AG09319 (cell line): ENCODE measurements at places on chromosomes 5 and 9.
A peak's percentile ranks its signal among the peaks of the same experiment; 100 is the strongest.

DNA sequence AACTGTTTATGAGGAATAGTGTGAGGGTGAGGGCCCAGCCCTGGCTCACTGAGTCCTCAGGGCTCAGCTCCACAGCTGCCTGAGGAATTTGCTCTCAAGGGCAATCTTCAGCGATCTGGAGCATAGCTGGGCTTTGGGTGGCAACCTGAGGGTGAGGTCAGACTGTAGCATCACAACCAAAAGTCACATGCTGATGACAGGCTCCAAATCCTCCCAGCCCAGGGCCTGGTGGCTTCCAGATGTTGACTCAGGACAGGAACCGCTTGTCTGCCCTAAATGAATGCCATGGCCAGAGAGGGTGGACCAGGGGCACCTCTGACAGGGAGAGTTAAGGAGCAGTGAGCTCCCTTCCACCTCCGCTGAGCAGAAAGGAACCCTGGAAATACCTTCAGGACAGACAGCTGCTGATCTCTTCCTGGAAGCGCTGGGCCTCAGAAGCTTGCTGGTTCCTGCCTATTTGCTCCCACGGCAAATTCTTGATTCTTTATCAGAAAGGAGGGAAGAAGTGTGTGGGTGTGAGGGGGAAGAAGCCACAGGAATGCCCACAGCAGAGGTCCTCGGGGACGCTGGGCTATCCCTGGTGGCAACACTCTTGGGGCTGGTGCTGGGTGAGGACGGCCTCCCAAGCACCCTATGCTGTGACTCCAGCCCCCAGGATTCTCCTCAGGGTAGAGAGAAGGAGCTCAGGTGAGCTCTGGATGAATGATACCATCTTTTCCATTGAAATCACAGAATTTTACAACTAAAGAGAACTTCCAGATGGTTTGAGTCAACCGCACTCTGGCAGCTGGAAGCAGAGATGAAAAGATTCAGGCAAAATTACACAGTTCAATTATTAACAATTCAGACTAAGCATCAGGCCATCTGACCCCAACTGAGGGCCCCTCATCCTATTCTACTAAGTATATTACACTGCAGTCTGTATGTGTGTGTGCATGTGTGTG is 13.8 kb upstream of the CTSL start:
- DNase-seq = peak; percentile 49

GRCh38 chr5:76682387-76682786 is 33.5 kb upstream of the F2R start:
- DNase-seq = no peak

- no peak for DNase-seq
Measured at GRCh38 chr9:104882086-104882485, 45.9 kb downstream of the ABCA1 start.

DNA sequence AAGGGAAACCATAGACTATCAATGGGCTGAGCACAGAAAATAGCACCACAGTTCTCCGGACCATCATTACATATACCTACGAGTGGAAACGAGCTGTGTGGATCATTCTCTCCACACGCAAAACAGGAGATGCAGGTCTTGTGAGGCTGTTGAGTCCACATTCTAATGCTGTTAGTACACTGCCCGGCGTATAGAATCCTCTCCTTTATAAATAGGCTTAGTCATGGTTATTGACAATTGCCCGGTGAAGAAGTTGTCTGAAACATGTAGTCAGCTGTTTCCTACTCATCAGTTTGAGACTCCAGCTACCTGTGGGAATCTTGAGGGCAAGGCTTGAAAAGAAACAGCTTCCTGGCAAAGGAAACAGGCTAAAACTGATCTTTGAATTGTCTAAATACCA is 602.0 kb upstream of the EDIL3 start:
- DNase-seq = no peak

- peak; percentile 24 for DNase-seq
Measured at GRCh38 chr5:145660897-145661640, 174.1 kb downstream of the PRELID2 start.

DNA sequence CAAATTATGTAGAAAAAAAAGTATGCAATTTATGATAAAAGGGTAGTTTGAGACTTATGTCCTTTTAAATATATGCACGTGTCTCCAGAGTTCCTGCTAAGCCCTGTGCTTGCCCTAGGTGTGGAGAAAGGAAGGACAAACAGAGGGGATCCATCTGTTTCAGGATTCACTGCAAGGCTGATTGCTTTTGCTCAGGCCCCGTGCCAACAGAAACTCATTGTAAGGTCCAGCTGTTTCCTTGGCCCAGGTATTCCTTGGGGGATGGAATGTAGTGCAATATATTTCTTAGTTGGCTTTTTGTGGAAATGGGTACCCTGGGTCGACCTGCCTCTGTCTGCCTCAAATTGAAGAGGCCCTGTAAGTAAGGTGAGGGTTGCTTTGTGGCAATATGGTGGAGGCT is 268.6 kb upstream of the CLINT1 start:
- DNase-seq = no peak

DNA sequence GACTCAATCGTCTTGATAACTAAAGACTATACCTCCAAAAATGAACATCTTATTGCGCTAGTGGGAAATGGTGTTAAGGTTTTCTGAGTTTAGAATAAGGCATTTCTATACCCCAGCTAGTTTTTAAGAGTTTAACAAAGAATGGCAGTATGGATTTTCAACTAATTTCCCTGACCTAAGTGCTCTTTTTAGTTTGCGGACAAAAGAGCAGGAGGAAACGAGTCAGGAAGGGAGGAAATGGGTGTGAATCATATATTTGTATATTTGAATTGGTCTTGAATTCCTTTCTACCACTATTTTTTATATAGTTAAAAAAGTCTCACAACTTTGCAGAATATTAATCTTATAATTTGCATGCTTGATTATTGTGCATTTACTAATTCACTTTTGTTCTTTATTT is 516.3 kb upstream of the ZNF608 start:
- DNase-seq = no peak

- no peak for DNase-seq
Measured at GRCh38 chr5:154993461-154993860, 20.1 kb upstream of the KIF4B start.

DNA sequence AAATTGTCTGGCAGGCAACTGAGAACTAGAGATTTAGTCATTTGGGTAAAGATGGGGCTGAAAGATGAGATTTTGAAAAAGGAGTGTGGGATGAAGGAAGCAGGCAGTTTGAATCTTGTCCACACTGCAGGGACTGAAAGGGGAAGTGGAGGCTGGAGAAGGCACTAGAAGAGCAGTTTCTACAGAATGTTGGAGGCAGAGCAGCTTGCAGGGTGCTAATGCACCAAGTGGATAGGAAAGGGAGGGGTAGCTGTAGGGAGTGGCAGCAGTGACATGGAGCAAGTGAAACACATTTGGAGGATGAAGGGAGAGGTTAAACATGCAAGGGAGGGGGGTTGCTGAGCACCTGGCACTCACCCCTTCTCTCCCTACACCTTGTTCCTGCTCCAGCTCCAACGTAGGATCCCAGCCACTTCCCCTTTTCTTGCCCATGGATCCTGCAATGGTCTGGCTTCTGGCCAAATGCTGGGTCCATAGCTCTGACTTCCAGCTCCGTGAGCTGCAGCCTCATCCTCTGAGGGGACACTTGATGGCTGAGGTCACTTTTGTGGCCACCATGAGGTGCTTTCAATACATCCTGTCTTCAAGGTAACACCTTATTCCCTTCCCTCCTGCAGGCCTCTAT is 30.0 kb upstream of the FGD3 start:
- no peak for DNase-seq

DNA sequence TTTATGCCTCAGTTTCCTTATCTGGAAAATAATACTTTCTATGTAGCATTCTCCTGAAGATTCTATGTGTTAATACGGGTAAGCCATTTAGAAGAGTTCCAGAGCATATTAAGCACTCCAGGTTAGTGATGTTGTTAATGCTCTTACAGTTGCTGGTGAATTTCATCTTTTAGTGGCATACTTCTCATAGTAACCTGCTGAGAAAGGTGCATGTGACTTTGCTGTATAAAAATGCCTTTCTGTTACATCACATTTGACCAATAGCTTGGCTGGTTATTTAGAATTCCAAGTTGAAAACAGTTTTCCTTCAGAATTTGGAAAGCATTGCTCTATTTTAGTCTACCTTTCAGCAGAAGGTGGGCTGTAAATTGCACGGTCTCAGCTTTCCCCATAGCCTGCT is 27.2 kb downstream of the GCNT1 start:
- DNase-seq = no peak

DNA sequence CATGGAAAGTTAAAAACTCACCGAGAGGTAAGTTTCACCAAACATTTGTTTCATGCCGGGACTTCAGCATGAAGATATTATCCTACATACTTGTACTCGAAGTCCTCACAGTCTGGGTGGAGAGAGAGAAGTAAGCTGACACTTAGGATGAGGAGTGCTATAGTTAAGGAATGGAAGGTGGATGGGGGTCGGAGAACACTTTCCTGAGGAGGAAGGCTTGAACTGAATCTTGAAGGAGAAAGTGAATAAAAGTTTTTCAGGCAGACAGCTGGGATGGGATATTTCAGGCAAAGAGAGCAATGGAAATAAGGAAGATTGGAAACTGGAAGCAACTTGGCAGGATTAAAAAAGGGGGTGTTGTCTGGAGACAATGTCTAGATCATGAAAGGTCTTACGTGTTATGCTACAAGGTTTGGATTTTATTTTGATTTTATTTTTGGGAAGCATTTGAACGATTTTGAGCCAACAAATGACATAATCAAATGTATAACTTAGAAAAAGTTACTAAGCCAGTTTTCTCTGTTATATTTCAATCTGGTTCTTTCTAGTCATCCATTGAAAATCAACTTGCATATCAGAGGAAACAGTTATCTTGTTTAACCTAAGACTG is 167.1 kb downstream of the PAM start:
- DNase-seq = no peak

- DNase-seq = no peak
Measured at GRCh38 chr5:89706731-89707130, 702.8 kb downstream of the CETN3 start.

DNA sequence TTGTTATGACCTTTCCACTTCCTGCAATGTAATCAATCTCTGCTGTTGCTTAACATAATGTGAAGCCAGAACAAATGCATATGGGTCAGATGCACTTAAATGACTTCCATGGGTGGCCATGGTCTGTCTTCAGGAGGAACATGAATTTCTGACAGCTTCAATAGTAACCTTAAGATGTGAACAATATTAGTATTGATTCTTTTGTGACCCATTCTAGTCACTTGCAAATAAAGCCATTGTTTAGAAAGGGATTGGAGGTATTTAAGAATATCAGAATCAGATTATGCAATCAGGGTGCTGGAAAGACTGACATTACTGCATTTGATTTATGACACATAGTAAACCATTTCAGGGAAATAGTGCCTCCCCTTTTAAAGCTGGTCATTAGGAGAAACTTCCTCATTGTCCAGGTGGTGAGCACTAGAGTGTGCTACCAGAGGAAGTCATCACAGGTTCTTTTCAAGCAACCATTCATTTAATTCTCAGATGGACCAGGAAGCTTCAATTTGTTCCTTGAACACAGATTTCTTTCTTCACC is 32.1 kb downstream of the GRIN3A start:
- DNase-seq = no peak

DNA sequence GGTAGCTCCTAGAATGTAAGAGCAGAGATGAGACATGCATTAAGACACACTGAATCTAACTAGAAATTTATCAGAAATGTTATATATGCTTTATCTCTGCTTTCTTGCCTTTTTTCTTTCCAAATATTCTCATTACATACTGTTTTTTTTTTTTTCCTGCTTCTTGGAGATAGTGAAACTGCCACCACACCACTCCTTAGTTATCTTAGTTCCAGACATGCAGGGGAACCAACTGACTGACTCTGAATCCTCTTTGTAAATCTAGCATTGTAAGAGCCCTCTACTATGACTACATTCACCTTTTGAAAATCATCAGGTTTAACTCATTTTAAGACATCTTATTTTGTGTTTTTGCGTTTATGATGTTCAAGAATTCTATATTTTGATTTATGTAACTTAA is 181.3 kb upstream of the ST8SIA4 start:
- no peak for DNase-seq

DNA sequence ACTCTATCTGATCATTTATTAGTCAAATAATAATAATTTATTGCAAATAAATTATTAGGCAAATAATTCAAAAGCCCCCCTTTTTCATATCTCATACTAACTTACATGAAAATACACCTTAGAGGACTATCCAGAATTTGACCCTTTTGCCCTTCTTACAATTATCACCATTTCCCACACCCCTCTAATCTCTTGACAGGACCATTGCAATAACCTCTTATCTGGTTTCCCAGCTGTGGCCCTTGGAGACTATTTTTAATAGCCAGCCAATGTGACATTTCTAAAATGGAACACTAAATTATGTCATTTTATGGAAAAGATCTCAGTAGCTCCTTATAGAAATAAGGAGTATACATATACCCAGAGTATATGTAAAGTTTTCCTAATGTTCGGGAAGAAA is 588.4 kb upstream of the COX7C start:
- no peak for DNase-seq
